CD4-positive, alpha-beta T cell treated with Interleukin-6 at 100 ng/mL for 8 hours (primary cell): ENCODE measurements at places on chromosomes 5 and 9.

DNA sequence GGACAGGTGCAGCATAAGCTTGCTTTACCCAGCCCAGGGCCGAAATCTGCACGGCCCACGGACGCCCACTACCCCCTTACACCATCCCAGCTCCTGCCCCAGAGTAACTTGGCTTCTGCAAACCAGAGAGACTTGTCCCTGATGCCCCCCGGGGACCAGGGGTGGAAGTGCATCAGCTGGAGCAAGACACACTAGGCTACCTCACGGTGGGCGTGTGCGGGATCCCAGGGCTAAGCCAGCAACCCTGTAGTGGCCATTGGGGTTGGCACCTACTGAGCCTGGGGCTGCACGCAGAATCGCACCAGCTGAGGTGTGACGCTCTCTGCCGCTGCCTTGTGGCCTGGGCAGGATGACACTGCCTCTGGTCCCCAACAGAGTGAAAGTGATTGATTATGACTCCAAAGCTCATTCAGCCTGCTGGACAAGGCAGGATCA, 6.1 kb upstream of the ZNF79 start:
- peak; percentile 30 for DNase-seq

DNA sequence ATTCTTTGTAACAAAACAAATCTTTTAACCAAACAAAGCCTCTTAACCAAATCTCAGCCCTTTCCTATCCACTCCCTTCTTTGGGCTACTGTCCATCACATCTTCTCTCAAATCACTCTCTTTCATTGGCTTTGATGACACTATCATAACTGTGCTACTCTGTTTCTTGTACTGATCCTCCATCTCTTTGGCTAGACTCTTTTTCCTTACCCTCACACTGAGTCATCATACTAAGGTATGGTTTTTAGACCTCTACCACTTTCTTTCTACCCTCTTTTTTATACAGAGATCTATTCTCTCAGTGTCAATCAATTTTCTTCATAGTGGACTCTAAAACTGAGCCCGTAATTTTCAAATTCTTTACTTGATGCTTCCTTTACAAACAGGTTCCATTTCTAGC, 174.9 kb downstream of the RAPGEF6 start:
- no peak for DNase-seq

GRCh38 chr5:178474562-178475184, 115.5 kb downstream of the COL23A1 start:
- no peak for DNase-seq

DNA sequence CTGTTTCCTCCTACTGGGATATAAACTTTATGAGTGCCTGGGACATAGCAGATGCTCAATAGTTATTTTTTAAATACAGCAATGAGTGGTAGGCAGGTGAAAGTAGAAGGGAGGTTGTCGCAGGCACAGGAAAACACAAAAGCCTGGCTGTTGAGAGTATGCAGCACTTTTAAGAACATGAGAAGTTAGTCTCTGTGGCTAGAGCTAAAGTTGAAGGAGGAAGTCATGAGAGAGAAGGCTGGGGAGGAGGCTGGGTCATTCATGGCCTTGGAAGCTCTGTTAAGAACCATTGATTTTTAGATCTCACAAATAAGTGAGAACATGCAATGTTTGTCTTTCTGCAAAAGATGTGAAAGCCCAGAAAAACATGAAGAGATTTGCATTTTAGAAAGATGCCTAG, 126.7 kb downstream of the PRKACG start:
- peak; percentile 11 for DNase-seq

DNA sequence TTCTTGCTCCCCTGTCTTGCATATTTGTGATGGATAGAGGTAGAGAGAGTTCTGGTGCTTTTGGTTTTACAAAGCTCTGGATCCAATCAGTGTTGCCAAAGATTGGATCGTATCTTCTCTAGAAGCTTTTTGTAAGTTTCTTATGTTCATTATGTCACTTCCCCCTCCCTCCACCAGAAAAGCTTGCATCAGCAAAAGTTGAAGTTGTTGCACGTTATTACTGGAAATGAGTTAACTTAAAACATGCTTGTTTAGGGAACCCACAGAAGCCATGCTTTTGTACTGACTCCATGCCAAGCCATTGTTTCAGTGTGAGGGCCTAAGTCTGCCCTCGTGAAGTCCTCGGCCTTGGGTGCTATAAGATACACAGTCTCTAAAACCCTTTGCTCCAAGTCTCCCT, 186.5 kb downstream of the ERCC6L2 start:
- DNase-seq: no peak

DNA sequence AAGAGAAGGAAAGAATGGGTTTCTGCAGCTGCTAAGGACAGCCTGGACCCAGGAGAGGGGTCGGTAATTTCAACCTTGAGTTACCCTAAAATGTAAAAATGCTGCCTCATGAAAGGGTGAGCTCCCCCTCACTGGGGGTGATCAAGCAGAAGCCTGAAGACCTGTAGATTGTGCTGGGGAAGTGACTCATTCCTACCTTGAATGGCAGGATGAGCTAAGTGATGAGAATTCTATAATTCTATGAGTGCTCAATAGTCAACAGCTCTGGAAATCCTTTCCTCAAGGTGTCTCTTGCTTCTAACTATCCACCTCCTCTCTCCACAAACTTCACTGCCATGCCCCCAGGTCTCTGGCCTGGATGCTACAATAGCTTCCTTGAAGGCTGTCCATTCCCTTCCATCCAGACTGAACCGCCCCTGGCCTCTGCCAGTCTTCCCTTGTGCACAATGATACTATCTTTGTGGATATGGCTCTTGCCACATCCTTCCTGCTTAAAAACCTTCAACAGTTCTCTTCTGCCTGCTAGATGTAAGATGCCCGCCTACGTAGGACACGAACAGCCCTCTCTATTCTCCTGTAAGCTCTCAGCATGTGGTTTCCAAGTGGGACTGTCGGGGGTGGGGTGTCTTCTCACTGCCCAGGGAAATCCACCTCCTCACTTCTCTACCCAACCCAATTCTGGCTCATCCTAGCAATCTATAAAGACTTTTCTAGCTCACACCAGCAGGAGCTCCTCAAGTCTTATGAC, 50.6 kb downstream of the PTPN3 start:
- no peak for DNase-seq

DNA sequence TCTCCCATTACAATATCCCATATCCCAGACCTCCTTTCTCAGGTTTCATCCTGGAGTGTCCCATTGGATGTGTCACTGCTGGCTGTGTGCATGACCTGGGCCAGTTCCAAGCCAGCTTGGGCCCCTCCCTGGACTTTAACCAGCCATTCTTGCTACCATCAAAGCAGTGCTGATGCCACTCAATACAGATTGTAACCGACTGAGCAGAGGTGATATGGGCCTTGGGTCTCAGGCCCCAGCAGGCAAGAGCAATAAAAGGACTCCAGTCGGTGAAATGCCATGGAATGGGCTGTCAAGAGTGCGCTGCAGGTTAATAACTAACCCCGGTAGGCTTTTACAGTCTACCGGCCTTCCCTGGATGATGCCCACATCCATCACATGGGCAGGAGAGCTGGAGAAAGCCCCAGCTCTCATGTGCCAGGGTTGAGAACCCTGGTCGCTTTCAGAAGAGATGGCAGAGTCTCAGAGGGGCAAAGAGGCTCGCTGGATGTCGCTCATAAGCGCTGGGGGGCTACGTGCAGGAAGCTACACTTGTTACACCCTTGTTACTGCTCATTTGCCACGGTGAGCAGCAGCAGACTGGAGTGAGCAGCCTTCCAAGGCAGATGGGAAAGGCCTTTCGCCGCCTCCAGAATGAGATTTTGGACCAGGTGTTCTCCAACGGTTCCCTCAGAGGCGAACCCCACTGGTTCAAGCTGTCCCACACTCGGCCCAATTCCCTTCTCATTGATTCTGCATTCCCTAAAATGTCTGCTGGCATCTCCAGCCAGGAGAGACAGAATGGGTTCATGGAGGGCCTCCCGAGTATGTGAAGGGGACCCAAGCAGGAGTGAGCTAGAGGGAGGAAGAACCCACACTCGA, 13.2 kb downstream of the EPB41L4B start:
- DNase-seq: no peak

DNA sequence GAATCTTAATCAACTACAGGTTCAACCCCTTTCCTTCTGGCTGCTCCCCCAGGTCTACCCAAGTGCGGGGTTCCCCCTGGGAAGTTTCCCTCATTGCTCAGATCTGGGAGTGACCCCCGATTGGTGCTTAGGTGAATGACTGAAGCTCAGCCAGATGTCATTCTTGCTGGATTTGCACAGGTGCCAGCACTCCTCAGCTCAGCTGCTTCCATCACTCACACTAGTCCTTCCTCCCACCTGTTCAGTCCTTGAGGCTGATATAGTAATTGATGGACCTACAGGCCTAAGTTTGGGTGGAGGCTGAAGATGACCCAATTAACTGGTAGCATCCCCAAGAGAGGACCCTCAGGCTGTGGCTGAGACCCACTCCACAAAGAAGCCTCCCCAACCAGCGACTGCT, 32.9 kb downstream of the PRLR start:
- DNase-seq: no peak

DNA sequence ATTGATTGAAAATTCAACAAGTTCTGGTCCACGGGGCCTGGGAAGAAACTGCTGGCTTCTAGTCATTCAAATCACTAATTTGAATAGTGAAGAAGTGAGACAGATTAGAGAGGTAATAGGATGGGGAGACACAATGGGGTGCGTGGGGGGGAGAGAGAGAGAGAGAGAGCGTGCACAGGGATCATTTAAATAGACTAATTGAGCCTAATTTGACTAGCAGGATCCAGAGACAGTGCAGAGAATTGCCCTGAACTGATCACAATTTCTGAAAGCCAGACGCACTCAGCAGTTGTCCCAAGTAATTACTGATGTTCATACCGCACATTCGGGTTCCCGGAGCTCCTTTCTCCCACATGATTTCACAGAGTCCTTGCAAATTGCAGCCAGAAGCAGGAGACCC, 50.3 kb upstream of the C5orf58 start:
- DNase-seq: no peak

DNA sequence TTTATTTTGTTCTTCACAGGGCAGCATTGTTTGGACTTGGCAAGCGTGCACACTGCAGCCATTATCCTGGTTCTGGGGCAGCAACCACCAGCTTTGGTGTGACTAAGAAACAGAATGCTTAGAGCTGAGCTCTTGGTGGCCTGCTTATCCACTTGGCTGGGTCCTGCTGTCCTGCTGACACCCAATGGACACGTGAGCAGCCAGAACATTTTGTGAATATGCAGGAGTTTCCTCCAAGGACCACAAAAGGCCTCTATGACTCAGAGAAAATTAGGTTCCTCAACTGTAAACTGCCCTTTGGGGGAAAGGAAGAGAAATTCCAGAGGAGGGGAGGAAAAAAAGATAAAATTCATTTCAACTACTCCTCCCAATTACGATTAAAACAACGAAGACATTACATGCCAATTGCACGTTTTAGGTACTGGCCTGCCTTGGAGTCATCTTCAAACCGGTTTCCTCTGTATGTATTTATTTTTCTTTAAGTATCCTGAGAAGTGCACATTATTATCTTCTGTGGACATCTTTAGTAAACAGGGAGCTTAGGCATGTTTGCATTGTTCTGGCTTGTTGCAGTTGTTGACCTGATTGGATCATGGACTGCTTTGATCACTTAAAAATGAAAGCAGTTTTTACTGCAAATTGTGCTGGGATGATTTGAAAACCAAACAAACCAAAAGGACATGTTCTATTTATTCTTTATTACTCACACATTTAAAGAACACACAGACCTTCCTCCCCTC, 82.3 kb upstream of the TLE4 start:
- no peak for DNase-seq

DNA sequence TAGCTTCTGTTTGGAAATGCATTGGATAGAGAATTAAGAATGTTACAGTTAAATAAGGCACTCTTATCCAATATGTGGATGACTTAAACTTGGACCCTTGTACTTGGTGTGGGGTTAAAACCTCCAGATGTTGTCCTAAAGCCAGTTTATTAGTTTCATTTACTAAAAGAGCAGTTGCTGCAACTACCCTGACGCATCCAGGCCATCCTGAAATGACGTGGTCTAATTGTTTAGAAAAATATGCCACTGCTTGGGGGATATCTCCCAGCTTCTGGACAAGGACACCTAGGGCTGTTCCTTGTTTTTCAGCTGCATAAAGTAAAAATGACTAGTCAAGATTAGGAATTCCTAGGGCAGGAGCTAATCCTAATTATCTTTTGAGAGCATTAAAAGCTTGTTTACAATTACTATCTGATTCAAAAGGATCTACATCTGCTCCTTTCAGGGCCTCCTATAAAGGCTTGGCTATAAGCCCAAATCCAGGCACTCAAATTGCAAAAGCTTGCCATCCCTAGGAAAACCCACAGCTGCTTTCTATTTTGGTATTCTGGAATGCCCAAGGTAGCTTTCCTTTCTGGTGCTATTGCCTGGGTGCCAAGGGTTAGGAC, 45.7 kb upstream of the SLCO4C1 start:
- no peak for DNase-seq

DNA sequence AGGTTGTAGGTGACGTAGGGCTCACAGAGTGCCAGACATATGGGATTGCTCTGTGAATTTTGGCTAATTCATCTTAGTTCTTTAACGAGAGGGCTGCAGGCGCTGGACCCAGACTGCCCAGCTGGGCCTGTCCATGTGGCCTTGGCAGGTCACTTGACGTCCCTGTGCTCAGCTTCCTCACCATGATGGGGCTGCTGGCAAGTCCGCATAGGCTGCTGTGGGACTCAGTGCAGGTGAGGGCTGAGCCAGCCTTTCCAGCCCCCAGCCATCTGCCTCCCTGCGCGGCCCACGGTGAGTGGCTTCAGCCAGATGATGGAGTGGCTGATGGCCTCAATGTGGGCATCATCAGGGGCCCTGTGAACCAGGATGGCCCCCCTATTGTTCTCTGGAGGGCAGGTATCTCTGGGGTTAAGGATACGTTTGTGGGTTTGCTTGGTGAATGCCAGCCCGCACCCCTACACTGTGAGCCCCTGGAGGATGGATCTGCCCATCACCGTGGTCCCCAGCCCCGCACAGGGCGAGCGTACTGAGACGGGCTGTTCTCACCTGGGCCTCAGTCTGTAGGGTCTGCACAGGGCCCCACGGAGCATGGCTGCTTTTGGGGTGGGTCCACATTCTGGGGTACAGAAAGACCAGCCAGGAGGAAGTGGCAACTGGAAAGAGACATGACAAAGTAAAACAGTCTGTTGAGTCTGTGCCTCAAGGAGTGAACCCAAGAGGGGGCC, 3.7 kb downstream of the CARD19 start:
- no peak for DNase-seq
